LNCaP clone FGC (cell line): ENCODE measurements at places on chromosomes 3 and 15.

DNA sequence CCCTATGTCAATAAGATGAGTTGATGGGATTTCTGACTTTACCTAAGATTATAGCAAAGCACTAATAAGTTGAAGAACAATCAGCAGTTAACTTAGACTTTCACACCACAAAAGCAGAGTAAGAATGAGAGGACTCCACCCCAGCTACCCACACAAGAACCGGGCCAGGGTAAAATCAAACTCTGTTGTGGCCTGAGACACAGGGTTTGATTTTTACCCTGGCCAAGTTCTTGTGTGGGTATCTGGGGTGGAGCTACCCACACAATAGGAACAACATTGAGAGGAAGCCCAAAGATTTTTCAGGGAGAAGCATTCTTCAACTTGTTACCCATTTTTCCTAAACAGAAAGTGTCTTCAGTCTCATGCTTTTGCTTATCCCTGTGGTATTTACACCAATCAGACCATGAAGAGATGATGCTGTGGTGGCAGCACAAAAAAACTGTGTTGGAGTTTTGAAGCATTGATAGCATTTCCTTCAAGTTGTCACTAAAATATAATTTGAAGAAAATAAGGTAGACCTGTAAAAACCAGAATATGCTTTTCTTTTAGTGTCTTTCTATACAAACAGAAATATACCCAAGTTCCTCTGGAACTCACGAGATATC is 25.6 kb downstream of the CPOX start:
- no peak for DNase-seq

DNA sequence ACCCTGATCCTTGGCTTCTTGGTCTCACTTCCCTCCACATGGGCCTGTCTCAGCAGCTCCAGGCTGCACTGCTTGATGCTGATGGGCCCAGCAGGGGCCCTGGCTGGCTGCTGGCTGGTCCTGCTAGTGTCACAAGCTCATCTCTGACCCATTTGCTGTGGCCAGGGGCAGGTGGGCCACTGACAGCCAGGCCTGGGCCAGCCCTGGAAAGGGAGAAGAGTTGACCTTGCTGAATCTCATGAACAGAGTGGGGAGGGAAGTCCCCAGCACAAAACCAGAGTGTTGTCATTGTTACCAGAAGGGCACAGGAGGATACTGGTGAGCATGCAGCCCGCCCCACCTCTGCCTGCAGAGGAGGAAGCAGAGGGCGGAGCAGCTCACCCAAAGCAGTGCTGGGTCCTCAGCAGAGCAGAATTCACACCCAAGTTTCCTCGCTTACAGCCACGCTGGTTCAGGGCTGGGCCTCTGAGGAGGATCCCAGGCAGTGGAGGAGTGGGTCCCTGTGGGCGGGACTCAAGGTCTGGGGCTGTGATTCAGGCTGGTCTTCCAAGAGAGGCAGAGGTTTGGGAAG is 7.6 kb upstream of the KLF15 start:
- DNase-seq: no peak

DNA sequence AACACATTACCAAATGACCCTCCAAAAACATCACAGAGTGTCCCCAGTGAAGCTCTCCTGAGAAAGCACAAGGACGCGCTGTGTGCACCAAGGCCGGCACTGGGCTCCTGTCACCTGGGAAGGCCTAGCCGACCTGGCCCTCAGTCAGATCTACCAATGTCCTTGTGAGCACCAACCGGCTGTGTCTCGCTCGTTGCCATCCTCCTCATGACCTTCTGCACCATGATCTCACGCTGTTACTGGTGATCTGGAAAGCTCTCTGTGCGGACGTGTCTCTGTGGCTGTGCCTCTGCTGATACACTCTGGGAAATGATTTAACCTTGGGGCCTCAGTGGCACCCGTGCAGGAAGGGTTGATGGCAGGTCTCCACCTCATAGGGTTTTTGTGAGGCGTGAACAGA is 24.2 kb downstream of the ZXDC start:
- no peak for DNase-seq

GRCh38 chr15:70892912-70893560 is 410 bp downstream of the LRRC49 start:
- no peak for DNase-seq

DNA sequence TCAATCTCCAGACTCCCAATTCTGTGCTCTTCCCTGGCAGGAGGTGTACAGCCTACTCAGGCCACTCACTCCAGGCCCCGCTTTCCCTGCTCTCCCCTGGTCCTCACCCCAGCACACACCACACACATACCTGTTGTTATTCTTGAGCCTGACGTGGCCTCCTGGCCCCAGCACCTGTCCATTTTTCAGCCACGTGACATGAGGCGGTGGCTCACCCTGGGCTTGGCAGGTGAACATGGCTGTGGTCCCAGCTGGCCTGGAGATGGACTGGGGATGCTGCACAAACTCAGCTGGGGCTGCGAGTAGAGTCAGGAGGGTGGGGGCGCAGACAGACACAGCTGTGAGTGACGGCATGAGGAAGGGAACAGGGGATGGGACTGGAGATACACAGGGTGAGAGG is 27.3 kb downstream of the RNU5B-1 start:
- DNase-seq: no peak

- DNase-seq: no peak
These were observed 3.5 kb upstream of the DCUN1D1 start for GRCh38 chr3:182983876-182984275.
